ENCODE measurements at places on chromosomes 13 and 19. TPM values are rescaled to one million over a fixed set of nuclear protein-coding genes. Genes with fewer than 3 reads are reported as not detected.

Gene ATP8B3
- total RNA-seq: 17.0 TPM

Gene PSG5
- not detected for total RNA-seq

DNA sequence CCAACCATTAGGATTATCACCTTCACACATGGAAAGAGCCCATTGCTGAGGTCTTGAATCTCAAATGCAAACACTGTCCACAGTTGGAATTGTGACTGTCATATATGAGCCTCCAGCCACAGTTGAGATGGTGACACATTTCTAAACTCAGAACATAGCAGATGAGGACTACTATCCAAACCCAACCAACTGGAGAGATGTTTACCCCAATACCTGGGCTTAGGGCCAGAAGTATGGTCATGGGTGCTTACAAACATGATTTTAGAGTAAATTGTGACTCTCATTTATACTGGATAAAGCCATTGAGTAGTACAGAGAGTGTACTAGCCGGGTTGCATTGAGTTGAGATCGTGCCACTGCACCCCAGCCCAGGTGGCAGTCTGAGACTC, 14.0 kb upstream of the ZNF681 start:
- no peak for DNase-seq

Gene KCTD15
- total RNA-seq: 0.33 TPM

GRCh38 chr13:31048521-31048920, 113.2 kb downstream of the HSPH1 start:
- no peak for DNase-seq

DNA sequence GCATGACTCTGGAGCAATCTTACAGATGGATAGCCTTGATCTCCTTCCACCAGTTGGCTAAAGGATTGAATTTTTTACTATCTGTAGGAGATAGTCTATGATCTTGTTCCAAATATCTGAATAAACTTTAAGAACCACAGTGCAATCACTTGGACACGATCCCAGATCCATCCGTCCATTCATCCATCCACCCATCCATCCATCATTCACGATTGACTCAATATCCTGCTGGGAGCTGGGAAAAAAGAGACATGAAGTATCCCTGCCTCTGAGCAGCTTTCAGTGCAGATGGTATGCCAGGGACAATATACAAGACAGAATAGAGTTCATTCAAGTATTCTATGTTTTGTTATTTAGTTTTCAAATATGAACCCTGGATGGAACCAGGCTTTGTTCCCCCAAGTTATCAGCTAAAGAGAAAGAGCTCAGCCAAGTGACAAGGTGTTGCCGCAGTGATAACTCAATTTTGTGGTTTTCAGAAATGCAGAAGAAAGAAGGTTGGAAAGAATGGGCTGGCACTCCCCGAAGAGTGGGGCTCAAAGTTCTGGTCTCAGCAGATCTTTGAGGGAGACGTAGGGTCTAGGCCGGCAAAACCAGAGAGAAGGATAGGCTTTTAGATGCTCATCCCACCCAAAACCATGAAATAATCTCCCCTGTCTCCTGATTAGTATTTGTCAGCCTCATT, 66.3 kb downstream of the IRS2 start:
- DNase-seq: no peak

Gene AP1M1
- 132 TPM for total RNA-seq

Gene SPTBN4
- 0.39 TPM for total RNA-seq

Gene LCP1
- 1,009 TPM for total RNA-seq

- no peak for DNase-seq
Measured at GRCh38 chr13:65932587-65933239, 1297.4 kb downstream of the PCDH9 start.

- no peak for DNase-seq
Measured at GRCh38 chr19:34995551-34995950, 4.6 kb upstream of the GRAMD1A start.

GRCh38 chr13:88707646-88708045, 1036.5 kb downstream of the SLITRK5 start:
- DNase-seq: no peak

- DNase-seq: no peak
Measured at GRCh38 chr19:51727349-51727880, 3.6 kb upstream of the HAS1 start.

GRCh38 chr19:33676999-33677665, 55.4 kb downstream of the CHST8 start:
- no peak for DNase-seq

DNA sequence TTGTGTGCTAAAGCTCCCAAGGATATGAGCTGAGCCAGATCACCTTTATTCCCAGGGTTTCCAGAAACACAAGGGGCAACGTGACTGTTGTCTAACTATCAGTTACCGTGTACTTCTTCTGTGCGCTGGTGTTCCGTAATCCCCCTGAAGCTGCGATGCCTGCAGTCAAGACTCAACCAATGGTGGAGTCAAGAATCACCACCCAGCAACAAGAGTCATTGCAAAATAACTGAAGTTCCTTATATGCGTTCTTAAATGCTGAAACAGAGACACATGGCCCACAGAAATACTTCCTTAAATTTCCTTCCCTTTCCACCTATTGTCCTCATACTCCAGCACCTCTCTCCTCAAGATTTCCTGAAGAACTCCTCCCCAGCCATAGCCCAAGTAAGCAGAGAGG, 200.2 kb downstream of the KATNAL1 start:
- no peak for DNase-seq

Gene EXOC3L2
- total RNA-seq: not detected

Gene ZNF582
- total RNA-seq: 5.0 TPM

GRCh38 chr13:40974460-40975407, 44.4 kb downstream of the ELF1 start:
- no peak for DNase-seq

DNA sequence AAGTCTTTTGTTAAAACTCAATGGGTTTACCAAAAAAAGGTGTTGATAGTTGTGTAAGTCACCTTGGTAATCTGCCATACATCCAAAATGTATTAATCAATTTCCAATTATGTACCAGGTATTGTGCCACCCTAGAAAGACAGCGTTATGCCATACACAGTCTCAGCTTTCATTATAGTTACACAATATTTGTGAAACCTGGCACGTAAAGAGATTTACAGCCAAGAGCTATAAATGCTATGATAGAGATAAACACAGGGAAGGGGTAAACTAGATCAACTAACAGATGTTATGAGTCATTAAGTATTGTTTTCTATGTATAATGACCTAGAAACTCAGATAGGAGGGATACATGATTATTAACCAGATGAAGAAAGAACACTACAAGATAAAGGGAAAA, 725.6 kb upstream of the SLITRK5 start:
- DNase-seq: no peak

Gene OR7A5
- not detected for total RNA-seq

DNA sequence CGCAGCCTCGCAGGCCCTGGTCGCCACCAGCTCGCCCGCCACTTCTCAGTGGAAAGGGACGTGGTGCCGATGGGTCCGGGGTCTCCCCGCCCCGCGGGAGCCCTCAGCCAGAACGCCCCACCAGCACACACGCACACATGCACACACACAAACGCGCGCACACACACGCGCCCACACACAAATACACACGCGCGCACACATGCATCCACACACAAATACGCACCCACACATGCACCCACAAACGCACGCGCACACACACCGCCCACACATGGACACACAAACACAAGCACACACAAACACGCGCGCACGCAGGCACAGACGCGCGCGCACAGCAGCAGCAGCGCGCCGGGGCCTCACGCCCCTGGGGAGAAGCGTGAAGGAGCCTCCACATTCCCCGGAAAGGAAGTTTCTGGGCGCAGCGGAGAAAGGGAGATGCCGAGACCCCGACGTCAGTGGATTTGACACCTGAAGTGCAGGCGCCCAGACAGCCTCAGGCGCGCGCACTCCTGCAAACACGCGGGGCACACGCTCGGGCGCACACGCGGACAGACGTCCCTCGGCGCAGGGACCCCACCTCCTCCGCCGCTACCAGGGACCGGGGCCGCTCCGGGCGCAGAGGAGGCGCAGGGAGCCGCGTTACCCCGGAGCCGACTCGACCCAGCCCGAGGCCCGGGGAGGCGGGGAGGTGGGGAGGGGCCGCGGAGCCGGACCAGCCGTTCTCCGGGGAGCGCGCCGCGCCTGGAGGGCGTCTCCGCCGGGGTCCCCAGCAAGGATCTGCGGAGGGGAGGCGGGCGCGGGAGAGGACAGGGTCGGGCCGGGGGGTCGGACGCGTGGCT, 622 bp downstream of the RASA3 start:
- peak; percentile 63 for DNase-seq

Gene ZNF324
- total RNA-seq: 18.0 TPM

DNA sequence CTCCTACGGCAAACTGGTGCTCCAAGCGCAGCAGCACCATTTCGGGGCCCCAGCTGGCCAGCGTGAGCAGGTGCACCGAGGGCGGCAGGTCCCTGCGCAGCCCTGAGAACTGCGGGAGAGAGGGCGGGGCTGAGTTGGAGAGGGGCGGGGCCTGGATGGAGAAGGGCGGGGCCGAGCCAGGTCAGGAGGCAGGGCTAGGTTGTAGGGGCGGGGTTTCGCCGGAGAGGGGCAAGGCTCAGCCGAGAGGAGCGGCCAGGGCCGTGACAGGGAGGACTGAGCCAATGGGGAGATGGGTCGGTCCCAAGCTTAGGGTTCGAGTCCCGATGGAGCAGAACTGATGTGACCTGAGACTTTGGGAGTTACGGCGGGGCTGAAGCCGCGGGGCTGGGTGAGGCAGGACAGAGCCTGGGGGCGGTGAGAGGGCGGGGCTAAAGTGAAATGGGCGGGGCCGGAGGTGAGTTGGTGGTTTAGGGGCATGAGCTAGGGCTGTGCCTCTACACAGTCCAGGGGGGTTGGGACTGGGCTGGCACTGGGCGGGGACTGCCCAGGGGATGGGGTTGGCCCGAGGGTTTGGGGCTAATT, 19.0 kb downstream of the MAN2B1 start:
- DNase-seq: peak; percentile 50

Gene LDLR
- total RNA-seq: 83.8 TPM

Gene EDDM13
- 1.2 TPM for total RNA-seq

Gene SLC10A2
- total RNA-seq: not detected

Gene ZNF556
- total RNA-seq: not detected

DNA sequence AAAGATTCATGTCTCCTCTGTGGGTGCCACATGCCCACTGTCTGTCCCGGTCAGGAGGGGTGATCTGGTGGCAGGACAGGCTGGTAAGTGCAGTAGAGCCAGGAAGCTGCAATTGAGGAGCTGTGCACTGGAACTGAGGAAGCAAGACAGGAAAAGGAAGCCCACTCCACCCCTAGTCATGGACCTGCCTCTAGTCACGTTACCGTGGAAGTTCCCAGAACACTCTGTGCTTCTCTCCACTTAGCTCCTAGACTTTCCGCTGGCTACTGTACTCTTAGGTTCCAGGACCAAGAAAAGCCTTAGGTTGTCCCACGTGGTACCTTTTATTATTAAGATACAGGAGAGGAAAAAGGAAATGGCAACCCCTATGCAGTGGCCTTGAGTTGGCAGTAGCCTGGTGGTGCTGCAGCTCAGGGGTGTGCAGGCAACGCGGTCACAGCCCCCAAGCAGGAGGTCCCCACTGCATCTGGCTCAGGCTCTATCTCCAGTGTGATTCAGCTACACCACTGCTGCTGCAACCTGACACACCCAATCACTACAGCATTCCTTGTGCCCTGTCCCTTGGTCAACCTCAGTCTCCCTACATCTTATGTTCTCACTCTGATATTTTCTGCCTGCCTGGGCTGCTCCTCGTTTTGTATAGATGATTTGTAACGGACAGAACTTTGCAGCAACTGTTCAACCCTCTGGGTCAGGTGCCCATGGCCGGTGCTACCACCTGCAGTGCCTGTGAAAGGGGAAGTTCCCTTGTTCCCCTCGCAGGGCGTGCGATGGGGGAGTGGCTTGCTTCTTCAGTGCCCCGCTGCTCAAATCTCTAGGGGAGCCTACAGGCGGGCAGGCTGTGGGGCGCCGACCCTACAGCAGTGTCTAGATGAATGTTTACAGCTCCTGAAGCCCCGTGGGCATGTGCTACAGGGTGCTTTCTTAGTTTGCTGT, 24.4 kb upstream of the GPR12 start:
- no peak for DNase-seq

GRCh38 chr13:19713186-19713965, 69.4 kb downstream of the PSPC1 start:
- no peak for DNase-seq

GRCh38 chr13:66663711-66664110, 566.4 kb downstream of the PCDH9 start:
- no peak for DNase-seq

DNA sequence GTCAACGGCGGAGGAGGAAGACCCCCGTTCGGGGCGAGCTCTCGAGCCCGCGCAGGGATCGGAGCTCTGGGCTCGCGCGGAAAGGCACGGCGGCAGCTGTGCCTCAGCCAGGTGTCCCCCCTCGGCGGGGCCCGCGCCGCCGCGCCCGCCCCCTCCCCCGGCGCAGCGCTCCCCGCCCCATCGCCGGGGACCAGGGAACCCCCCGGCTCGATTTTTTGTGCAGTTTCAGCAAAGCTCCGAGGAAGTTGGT, 110.0 kb downstream of the KCNRG start:
- peak; percentile 74 for DNase-seq
